Esophagus muscularis mucosa (tissue), 4 donors: ENCODE measurements at places on chromosomes 7 and 10.

GRCh38 chr10:119803264-119803663, 69.4 kb downstream of the MCMBP start:
- DNase-seq, result no peak

- no peak for DNase-seq
Observed at GRCh38 chr7:31051598-31052486, at the start of gene ADCYAP1R1. ADCYAP1R1 (plus strand) TSS chr7:31052308; CDS start chr7:31063265, 10,957 bp downstream.

DNA sequence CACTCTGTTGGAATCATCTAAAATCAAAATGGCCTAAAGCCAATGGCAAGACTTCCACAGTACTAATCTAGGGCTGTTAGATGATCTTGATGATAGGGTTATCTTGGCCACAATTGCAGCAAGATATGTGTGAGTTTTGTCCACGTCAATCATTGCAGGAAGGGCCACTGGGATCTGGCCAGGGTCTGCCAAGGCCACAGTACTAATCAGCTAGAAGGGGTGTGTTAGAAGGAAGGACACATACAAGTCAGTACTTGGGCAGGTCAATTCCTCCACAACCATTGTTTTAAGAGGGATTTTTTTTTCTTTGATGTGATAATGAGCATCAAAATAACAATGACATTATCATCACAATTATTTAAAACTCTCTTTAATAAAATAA, 1.6 kb downstream of the LMOD2 start:
- DNase-seq, result no peak

GRCh38 chr10:58351616-58352578, 17.1 kb downstream of the UBE2D1 start:
- DNase-seq, result no peak

DNA sequence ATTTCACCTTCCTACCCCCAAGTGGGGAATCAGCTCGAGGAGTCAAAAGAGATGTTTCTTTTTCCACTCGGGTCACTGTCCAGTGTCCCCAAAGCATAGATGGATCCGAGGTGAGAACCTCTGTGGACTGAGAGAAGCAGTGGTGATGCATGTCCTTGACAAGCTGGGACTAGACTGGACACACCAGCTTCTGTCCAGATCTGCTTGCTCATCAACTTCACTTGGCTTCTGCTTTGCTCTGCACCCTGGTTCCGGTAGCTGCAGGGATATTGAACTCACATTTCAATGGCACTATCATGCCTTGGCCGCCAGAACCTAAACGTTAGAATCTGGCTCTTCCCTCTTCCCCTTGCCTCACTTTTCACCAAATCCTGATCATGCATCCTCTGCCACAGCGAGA, 50.3 kb upstream of the CXCL12 start:
- no peak for DNase-seq

GRCh38 chr7:44154703-44155102, 13.6 kb upstream of the MYL7 start:
- DNase-seq, result no peak

DNA sequence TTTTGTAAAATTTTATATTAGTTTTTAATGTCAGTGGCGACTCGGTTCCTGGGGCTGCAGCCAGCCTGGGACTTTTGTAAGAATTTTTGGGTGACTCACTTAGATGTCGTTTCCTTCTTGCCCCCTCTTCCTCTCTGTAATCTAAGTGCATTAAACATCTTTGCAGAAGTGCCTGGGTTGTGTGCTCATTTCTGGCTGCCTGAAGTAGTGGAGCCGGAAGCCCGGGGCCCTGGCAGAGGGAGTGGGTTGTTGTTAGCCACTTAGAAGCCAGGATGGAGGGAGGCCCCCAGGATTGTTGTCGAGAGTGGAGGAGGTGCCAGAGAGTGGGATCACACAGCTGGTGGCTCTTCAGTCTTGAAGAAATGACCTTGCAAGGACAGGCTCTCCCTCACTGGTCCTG, 11.0 kb upstream of the TRIM8 start:
- no peak for DNase-seq

DNA sequence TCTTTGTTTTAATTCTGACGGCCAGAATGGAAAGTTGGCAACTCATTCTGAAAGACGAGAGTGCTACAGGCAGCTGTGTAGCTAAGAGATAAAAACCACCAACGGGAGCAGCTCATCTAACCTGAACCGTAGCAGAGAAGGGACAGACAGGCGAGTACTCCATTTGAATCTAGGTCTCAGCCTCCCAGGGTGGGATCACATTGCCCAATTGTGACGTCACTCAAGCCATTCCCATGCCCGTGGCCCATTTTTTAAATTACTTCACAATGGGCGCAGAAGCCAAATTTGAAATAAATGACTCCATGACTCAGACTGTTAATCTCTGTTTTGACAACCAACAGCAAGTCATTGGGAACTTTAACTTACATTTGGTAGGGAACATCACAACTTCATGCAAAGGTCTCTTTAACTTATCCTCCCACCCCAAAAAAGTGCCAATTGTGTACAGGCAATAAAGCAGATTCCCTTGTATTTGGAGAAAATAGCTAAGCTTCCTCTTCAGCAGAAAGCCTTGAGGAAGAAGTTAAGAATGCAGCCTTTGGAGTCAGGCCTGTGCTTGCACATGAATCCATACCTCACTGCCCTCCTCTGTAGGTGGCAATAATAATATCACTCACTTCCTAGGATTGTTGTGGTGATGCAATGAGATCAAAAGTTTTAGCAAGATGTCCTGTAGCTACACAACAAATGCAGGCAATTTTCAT, 93.2 kb upstream of the KIF5B start:
- peak; percentile 93 for DNase-seq

- no peak for DNase-seq
Observed at GRCh38 chr7:12488341-12488740, 82.2 kb upstream of the SCIN start.

GRCh38 chr7:147081117-147081516, 964.5 kb downstream of the CNTNAP2 start:
- no peak for DNase-seq

DNA sequence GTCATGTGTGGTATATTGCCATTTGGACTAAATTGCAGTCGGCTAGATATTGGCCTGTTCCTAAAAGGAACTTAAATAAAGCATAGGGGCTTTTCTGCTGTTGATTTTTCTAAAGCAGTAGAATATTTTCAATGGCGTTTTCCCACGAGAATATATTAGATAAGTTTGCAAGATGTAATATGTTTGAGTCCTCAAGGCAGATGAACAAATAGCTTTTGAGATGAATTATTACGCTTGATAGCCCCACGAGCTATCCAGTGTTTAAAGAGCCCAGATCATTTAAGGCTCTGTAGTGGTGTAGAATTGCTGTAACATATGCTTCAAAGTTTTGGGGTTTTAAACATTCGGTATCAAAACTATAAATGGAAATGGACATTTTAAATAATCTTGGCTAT, 2.9 kb downstream of the CELF2 start:
- no peak for DNase-seq

DNA sequence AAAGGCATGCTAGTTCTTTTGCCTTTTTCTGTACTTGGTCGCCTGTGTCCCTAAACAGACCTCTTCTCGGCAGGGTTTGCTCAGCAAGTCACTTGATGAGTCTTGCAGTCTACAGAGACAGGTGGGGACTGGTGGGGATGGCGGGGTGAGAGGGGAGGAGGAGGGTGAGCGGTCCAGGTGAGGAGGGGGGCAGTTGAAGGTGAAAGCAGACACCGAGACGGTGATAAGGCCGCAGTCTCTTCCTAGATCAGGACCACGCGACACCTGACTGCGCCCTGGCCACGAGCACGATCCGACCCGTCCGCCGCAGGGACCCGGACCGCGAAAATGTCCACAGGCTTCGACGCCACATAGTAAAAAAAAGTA, 566 bp downstream of the ASNS start:
- DNase-seq, result no peak

DNA sequence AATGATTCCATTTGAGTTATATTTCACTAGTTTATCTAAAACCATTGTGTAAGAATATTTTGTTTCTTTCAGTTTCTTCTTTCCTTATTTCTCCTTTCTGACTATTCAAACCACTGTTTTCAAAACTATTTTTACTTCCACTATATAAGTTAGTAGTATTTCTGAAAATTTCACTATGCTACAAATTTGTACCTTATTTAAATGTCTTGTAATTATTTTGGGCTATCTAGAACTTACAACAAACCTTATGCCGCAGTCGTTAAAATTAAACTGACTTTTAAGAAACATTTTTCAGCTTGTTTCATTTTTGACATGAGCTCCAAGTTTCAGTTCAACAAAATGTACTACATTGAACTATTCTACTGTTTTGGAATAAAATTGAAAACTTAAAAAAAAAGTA, 1.8 kb downstream of the TFEC start:
- DNase-seq, result no peak

DNA sequence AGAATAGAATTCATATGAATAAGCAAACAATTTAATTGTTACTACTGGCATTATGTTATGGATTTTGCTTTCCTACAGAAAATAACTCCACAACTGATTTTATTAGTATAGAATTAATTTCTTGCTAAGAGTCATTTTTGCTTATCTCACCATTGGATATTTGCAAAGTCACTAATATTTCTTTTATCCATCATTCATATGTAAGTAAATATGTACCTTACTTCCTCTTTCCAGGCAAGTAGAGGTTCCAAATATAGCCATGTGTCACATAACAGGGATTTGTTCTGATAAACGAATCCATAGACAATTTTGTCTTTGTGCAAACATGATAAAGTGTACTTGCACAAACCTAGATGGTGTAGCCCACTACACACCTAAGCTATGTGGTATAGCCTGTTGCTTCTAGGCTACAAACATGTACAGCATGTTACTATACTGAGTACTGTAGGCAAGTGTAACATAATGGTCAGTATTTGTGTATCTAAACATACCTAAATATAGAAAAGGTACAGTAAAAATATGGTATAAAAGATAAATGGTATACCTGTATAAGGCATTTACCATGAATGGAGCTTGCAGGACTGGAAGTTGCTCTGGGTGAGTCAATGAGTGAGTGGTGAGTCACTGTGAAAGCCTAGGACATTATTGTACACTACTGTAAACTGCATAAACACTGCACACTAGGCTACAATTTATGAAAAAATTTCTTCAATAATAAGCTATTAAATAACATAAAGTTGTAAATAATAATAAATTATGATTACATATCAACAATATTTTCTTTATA, 18.3 kb downstream of the KLLN start:
- no peak for DNase-seq

DNA sequence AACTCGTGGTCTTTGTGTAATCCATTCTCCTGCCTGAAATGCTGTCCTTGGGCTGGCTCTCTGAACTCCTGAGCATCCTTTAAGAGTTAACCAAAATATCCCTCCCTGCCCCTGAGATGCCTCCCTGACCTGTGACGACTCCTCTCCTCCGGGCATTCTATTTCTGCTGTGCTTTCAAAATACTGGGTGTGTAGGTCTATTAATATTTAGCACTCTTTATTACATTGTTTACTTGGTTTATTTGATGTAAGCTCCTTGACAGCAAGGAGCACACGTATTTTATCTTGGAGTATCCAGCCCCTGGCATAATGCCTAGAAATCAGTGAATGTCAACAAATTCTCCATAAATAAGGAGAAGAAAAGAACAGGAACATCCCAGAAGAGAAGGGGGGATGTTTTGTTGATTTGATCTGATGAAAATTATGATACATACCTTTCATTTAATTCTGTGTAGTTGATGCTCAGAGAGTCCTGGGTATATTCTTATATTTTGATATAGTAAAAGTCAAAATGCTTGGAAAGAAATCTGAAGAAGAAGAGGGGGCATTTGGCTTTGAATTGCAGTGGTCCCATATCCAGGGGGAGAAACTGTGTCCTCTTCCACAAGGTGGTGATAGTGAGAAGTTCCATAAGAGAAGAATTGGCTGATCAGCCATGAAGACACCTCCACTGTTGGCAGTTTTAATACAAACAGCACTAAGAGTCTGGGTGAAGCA, 107.7 kb upstream of the MPP7 start:
- DNase-seq, result no peak

DNA sequence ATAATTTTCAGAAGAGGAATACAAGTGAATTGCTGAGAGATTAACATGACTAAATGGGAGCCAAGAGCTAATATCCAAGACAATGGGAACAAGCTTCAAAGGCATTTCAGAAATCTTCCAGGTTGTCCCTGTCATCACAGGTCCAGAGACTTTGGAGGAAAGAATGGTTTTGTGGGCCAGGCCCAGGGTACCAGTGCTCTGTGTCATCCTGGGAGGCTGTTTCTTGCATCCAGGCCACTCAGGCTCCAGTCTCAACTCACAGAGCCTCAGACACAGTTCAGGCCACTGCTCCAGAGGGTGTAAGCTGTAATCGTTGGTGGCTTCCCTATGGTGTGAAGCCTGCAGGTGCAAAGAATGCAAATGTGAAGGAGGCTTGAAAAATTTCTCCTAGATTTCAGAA, 170.4 kb upstream of the NRG3 start:
- no peak for DNase-seq

- DNase-seq, result no peak
Observed at GRCh38 chr7:143237366-143237765, 15.5 kb downstream of the TAS2R40 start.

DNA sequence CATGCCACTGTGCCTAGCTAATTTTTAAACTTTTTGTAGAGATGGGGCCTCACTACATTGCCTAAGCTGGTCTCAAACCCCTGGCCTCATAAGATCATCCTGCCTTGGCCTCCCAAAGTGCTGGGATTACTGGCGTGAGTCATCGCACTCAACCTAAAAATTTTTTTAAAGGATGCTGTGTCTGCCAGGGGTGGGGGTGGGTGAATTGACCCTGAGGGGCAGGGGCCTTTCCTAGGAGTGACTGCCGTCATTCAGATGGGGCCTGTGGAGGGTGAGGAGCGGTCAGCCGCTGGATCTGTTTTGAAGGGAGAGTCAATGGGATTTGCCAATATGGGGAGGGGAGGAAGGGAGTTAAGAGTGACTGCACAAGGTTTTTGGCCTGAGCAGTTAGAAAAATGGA, 89.4 kb downstream of the C10orf105 start:
- DNase-seq, result no peak

GRCh38 chr10:18759575-18759974, 100.3 kb downstream of the ARL5B start:
- no peak for DNase-seq

GRCh38 chr7:26850193-26850651, 14.2 kb downstream of the SKAP2 start:
- no peak for DNase-seq

DNA sequence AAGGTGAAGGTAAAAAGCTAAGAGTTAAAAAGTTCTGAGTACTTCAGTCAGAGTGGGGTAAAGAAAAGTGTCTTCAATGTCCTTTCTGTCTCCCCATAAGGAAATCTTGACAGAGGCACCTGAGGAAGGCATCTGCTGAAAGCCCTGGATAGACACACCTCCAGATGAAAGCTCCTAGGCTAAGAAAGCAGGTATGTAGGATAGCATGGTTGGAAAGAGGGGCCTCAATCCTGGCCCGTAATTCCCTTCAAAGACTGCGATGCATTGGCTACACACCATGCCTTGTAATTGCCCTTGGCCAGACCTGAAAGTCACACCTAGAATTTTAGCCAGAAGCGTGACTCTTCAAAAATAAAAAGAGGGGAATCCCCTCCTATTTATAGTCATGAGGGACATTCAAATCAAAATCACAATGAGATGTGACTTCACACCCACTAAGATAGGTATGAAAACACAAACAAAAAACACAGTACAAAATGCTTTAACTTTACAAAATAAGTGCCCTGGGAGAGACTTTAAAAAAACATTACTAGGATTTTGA, 809.7 kb downstream of the IPMK start:
- DNase-seq, result no peak

GRCh38 chr7:67856046-67856445, 859.4 kb downstream of the TYW1 start:
- DNase-seq, result no peak
